ENCODE measurements at places on chromosomes 3 and 15.

GRCh38 chr3:48271763-48272498 lies 31.0 kb downstream of the ZNF589 start:
- no peak for DNase-seq

GRCh38 chr15:96494505-96494904 lies 164.0 kb downstream of the NR2F2 start:
- DNase-seq: no peak

DNA sequence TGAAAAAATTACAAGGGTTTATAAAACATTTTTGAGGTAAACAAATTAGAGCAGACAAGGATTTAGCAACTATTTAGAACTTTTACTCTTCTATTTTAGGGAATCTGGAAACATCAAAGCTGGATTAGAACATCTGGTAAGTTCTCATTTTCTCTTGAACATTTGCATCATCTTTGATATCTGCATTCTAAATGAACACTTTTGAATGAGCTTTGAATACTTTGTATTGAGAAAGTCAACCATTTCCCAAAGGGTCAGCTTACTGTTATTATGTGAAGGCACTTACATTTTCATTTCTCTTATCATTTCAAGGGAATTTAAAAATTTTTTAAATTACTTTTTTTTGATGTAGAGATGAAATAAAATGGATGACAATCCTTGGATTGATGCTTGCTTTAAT lies 188.1 kb downstream of the RSRC1 start:
- no peak for DNase-seq

DNA sequence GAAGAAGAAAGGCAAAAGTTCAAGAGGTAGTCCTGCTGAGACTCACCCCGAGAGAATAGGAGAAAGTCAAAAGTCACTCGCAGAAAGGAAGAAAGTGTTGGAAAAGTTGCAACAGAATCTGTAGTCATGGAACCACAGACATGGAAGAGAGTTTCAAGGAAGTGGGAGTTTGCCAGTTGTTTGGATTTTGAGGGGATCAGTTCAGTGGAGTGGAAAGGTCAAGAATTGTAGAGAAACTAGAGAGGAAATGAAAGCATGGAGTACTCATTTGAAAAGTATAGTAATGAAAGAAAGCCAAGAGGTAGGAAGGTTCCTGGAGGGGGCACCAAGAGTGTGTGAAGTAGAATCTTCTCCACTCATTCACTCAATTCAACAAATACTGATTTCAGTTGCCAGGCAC lies 34.7 kb downstream of the SPTSSB start:
- no peak for DNase-seq

DNA sequence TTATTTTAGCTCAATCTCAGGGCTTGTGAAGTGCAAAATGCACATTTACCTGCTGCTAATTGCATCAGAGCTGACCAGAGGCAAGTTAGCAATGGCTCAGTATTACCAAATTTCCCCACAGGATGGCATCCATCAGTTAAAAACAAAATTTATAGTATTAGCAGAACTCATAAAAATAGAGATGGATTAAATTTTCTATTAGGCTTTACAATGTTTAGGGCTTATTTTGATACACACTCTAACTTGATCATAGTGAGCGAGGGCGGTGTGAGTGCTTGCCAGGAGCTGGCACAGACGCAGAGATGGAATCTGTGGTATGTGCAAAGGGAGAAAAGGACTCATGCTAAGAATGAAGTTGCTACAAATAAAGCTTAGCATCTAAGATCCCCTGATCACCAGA lies 241.0 kb downstream of the NSUN3 start:
- DNase-seq: peak; percentile 50

DNA sequence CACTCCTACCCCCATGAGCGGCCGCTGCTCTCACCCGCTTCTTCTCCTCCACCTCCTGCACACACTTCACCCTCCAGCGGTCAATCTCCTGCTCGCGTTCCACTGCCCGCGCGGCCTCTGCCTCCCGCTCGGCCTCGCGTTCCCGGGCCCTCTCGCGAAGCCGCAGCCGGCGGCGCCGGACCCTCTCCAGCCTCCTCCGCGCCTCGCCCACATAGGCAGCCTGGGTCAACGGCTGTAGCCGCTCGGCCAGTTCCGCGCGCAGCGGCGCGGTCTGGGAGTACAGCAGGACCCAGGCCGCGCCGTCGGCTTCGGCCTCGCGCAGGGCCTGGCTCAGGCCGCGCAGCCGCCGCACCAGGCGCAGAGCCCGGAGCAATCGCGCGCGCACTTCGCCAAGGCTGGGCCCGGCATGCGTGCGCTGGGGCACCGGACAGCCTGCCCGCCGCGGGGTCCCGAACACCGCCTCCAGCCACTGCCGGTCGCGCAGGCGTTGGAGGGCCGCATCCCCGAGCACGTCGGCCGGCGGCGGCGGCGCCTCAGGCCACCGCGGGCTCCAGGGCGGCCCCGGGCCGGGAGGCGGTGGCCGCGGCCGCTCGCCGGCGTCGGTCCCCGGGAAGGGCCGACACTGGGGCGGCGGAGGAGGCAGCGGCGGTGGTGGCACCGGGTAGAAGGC lies 595 bp downstream of the PDCD7 start:
- no peak for DNase-seq

DNA sequence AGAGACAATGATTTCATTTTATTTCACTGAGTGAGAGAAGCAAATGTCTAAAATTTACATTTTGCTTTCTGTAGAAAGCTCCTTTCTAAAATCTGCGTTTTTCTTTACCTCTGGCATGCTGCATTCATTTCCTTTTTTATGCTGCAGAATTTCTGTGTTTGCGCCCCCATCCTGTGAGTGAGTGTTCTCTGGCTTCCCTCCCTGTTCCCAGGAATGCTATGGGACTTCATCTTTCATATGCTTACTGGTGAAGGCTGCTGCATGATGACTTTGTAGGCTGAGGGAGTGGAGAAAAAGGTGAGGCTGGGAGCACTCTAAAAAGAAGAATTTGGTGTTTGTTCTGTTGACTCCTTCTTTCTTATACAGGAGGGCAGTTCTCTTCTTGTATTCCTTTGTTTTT lies 7.7 kb upstream of the TMC3 start:
- no peak for DNase-seq

GRCh38 chr3:133396906-133397305 lies 3.0 kb upstream of the BFSP2 start:
- no peak for DNase-seq

GRCh38 chr15:70382762-70383458 lies 285.2 kb upstream of the TLE3 start:
- DNase-seq: no peak

DNA sequence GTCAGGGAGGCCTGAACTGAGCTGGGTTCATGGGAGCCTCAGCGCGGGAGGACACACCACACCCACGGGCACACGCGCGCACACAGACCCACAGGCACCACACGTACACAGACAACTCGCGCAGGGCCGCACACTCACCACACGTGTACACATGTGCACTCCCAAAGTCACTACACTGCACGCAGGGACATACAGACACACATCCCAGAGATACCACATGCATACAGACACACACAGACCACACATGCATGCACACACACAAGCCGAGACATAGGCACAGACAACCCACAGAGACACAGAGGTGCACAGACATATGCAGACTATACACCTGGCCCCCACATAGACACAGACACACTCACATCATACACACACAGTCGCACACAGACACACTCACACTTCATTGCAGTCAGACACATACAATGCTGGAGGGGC lies 1.1 kb upstream of the MGLL start:
- DNase-seq: no peak

DNA sequence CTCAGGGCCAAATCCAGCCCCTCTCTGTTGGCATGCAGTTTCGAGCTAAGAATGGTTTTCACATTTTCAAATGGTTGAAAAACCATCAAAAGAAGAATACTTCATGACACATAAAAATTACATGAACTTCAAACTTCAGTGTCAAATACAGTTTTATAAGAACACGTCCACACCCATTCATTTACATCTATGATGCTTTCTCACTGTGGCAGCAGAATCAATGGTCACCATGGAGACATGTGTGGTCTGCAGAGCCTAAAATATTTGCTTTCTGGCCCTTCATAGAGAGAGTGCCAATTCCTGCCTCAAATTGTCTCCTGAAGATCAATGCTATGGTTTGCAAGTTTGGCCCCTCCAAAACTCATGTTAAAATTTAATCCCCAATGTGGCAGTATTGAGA lies 405.8 kb downstream of the OCA2 start:
- DNase-seq: no peak
